Renal cortex interstitium (tissue), 15 donors: ENCODE measurements at places on chromosomes 3 and 15. TPM values are rescaled to one million over a fixed set of nuclear protein-coding genes. Genes with fewer than 3 reads are reported as not detected.

The IMPG2 gene
- 0.51 TPM for polyA plus RNA-seq

The SOX14 gene
- polyA plus RNA-seq = not detected

GRCh38 chr3:171011873-171012336, 14.6 kb downstream of the SLC2A2 start:
- DNase-seq = no peak

DNA sequence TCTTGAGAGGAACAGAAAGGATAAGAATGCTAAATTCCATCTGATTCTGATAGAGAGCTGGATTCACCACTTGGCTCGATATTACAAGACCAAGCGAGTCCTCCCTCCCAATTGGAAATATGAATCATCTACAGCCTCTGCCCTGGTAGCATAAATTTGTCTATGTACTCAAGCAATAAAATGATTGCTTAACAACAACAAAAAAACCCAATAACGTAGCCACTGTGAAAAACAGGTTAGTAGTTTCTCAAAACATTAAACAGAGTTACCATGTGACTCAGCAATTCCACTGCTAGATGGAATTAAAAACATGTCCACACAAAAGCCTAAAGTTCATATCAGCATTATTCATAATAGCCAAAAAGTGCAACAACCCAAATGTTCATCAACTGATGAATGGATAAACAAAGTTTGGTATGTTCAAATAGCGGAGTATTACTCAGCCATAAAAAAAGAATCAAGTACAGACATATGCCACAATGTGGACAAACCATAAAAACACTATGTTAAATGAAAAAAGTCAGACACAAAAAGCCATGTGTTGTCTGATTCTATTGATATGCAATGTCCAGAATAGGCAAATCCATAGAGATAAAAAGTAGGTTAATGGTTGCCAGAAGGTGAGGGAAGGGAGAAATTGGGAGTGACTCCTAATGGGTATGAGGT, 16.8 kb downstream of the BCL2L10 start:
- DNase-seq = no peak

DNA sequence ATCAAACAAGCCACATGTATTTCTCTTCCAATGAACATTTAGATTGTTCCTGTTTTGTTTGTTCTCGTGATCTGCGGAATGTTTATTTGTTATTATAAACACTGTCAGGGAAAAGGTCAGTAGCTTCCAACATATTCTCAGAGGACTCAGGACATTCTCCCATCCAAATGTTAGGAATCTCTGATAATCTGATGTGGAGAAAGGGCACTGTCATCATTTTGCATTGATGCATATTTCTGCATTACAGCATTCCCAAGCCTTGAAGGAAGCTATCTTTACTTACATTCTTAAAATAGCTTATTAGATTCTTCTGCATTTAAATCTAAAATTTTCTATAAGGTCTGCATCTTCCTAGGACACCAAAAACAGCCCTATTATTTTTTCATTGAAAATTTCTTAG, 10.3 kb downstream of the MYO1E start:
- no peak for DNase-seq

- DNase-seq = no peak
These were observed 49.5 kb downstream of the SMAD6 start for GRCh38 chr15:66751579-66751978.

GRCh38 chr3:129592381-129593131, 13.9 kb downstream of the PLXND1 start:
- no peak for DNase-seq

DNA sequence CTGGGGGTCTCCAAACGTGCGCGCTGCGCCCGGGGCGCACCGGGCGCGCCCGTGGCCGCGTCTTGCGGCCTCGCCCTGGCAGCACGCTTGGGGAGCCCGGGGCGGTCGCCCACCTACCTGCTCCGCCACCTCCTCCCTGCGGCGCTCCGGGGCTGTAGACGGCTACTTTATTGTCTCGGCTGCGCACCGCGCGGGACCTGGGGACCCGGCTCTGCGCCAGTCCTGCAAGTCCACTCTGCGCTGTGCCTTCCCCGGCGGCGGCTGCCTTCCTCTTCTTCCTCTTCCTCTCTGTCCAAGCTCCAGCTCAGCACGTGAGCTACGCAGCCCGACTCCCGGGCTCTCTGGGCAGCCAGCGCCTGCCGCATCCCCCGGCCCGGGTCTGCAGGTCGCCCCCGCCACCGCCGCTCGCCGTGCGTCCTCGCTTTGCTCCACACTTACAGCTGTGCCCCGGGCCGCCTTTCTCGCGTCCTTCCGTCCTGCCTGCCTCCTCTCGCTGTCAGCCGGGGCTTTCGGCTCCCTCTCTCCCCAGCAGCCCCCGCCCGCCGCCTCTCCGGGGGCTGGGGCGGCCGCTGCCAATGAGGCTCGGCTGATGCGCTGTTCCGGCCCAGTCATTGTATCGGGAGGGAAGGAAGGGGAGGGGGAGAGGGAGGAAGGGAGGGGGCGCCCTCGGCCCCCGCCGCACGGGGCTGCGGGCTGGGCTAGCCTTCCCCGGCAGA, 156.4 kb upstream of the FRMD4B start:
- DNase-seq = peak; percentile 38

GRCh38 chr3:141071681-141072260, 20.6 kb downstream of the SPSB4 start:
- DNase-seq = no peak

The NANOGP8 gene
- polyA plus RNA-seq = not detected

DNA sequence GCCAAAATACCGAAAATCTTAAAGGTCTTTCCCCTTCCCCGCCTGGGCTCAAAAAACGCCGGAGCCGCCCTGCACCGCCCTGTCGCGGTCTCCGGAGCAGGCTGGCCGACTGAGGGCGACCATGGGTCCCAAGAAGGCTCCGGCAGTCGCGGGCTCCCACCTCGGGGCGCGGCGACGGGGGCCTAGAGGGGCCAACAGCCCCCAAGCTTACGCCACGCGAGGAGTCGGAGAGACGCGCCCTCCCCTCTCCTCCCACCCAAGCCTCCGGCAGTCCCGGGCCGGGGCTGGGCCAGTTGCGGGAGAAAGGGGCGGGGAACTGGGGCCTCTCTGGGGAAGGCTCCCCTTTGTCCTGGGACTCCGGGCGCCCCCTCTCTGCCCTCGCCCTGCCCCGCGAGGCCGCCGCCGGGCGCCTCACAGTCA, 69.2 kb downstream of the GOLGA8B start:
- DNase-seq = peak; percentile 49

- peak; percentile 15 for DNase-seq
These were observed 67.1 kb downstream of the ATP2B2 start for GRCh38 chr3:10437995-10438901.

DNA sequence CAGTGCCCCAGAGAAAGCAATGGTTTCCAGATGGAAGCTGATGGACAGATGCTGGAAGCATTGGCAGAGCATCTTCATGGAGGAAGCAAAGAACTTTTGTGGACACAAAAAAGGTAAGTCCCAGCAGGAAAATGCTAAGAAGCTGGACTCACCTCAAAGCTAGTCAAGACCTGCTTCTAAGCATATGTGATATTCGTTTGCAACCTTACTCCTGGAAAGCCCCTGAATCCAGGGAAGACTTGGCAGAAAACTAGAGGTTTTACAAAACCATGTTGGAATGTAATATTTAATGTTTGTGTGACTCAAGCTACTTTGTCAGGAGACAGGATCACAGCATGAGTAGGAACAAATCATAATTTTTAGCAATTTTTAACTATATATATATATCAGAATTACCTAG, 288.2 kb downstream of the BCHE start:
- no peak for DNase-seq

DNA sequence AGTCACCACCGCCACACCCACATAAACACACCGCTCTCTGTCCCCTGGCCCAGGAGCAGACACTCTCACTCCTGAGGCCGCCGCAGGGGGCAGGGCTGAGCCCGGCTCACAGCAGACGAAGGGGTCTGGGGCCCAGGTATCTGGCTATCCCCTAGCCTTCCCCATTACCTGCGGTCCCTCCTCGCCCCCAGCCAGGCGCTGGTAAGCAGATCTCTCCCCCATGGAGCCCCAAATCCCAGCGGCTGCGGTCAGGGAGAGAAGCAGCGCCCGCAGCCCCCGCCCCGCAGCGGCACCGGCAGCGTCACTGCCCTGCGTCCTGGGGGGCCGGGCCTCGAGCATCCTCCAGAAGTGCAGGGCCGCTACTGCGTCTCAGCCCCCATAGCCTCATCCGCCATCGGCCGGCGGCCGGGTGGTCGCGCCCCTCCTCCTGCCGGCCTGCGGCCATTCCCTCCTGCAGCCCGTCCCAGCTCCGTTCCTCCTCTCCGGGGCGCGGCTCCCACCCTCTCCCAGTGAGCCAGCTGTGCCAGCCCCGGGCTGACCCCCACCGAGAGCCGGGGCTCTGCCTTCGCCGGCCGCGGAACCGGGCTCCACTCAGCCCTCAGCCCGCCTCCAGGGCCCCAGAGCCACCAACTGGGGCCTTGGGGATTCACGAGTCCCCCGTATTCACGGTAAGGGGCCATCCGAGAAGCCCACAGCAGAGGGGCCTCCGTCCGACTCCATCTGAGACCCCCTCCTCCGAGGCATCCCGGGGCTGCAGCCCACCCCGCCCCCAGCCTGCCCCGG, 13.1 kb downstream of the TNK2 start:
- no peak for DNase-seq

DNA sequence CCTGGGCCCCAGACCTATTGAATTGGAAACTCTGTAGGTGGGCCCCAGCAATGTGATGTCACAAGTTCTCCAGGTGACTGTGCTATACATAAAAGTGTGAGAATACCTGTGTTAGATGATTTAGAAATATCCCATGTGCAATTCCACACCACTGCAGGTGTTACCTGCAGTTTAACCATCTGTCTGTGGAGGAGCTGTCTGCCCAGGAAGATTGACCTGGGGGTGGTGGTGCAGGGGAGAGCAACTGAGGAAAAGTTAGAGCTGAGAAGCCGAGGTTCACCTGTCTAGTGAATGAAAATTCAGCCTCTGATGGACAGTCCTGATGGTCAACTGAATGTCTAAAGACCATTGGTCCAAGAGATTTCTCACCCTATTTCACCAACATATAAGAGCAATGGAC, 132.2 kb upstream of the SLC24A5 start:
- no peak for DNase-seq

DNA sequence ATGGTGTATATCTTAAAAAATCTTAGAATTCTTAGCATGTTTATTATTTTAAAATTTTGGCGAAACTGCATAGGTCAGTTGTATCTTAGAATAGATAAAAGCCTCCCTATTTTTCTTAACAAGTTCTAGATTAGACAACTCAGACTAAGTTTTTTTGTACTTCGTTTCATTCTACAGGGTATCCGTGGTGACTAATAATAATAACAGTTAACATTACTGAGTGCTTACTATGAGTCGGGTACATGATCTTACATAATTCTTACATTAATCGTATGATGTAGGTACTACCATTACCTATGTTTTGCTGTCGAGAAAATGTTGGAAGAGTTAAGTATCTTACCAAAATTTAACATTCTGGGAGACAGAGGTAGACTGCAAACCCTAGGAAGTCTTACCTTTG, 60.7 kb downstream of the UBE2E2 start:
- DNase-seq = no peak

DNA sequence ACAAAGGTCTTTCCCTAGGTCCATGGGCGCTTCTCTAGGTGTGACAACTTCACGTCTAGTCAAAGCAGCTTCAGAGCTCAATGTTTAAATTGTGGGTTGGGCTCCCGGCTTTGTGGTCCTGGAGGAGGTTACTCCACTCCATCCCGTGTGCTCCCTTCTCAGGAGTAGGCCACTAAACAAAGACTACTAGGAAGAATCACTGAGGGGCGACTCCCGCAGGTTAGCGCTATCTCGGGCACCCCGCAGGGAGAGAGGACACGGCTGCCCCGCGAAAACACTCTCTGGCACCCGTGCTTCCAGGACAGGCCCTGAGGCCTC, 500 bp downstream of the PARP6 start:
- no peak for DNase-seq

DNA sequence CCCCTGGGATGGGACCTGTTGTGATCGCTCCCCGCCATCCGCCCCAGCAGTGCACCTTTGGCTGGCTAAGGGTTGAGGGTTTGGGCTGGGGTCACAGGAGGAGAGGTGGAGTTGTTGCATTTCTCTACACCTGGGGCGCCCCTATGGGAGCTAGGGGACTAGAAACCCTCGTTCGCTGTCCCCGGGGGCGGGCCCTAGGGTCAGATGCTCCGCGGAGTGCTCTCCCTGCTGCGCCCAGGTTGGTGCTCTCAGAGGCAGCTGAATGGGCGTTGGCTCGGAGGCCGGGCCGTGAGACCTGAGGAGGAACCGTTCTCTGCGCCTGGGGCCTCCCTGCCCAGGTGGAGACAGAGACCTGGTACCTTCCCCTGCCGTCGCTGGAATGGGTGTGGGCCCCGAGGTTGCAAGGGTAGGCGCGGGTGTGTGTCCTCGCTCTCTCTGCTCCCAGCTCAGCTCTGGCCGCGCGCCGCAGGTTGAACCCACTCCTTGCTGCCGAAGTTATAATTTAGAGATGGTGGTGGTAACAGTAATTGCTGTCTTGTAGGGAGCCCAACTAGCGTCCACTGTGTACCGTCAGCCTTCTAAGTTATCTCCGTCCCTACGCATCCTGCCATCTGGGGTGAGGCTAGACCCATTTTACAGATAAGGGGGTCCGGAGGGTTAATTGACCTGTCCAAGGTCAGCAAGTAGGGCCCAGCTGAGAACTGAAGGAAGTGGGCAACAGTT, 965 bp downstream of the FLNB start:
- no peak for DNase-seq

The MUC4 gene
- 1.2 TPM for polyA plus RNA-seq

- DNase-seq = no peak
These were observed 272.6 kb downstream of the SUCLG2 start for GRCh38 chr3:67381667-67382272.

DNA sequence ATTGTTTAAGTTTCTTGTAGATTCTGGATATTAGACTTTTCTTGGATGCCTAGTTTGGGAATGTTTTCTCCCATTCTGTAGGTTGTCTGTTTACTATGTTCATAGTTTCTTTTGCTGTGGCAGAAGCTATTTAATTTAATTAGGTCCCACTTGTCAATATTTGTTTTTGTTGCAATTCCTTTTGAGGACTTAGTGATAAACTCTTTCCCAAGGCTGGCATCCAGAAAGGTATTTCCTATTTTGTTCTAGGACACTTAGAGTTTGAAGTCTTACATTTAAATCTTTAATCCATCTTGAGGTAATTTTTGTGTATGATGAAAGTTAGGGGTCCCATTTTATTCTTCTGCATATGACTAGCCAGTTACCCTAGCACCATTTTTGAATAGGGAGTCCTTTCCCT, 54.9 kb downstream of the MME start:
- DNase-seq = no peak

DNA sequence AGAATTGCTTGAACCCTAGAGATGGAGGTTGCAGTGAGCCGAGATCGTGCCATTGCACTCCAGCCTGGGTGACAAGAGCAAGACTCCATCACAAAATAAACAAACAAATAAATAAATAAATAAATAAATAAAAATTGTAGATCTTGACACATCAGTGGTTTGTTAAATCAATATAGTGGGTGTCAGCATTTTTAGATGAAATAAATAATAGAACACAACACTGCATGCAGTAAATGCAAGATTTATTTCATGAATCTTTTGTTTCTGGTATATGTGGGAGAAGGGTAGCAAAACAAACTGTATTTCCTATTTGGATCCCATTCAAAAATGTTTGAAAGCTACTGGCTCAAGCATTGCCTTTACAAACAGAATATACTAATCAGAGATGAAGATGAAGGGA, 35.6 kb upstream of the CHRM5 start:
- DNase-seq = no peak

The C3orf70 gene
- polyA plus RNA-seq = 9.2 TPM

GRCh38 chr3:50278123-50278879, 586 bp upstream of the LSMEM2 start:
- no peak for DNase-seq

- no peak for DNase-seq
These were observed 238.1 kb downstream of the CPNE4 start for GRCh38 chr3:131796558-131797198.
